ENCODE measurements at places on chromosomes 1 and 21. TPM values are rescaled to one million over a fixed set of nuclear protein-coding genes. Genes with fewer than 3 reads are reported as not detected.

CR2 gene
- under 0.01 TPM for total RNA-seq

PGLYRP3 gene
- total RNA-seq: not detected

RHD gene
- total RNA-seq: 0.13 TPM

ZBTB8B gene
- total RNA-seq: under 0.01 TPM

S100A6 gene
- total RNA-seq: 1,309 TPM

CD1E gene
- total RNA-seq: not detected

PRR9 gene
- not detected for total RNA-seq

G0S2 gene
- total RNA-seq: 1.2 TPM

TMEM240 gene
- total RNA-seq: 1.4 TPM

UBE2Q1 gene
- total RNA-seq: 32.0 TPM

SAMD11 gene
- total RNA-seq: under 0.01 TPM

LRRC53 gene
- total RNA-seq: not detected

FGR gene
- 0.25 TPM for total RNA-seq

SAMD13 gene
- 0.63 TPM for total RNA-seq

CKS1B gene
- total RNA-seq: 73.7 TPM

OR2L2 gene
- total RNA-seq: not detected

CHI3L1 gene
- under 0.01 TPM for total RNA-seq

IGFN1 gene
- total RNA-seq: not detected

CD164L2 gene
- total RNA-seq: not detected

TNFSF18 gene
- total RNA-seq: 20.7 TPM

RUNX3 gene
- total RNA-seq: not detected

All from dermis microvascular lymphatic vessel endothelial cell (primary cell).